ENCODE measurements at places on chromosomes 6 and 20.

DNA sequence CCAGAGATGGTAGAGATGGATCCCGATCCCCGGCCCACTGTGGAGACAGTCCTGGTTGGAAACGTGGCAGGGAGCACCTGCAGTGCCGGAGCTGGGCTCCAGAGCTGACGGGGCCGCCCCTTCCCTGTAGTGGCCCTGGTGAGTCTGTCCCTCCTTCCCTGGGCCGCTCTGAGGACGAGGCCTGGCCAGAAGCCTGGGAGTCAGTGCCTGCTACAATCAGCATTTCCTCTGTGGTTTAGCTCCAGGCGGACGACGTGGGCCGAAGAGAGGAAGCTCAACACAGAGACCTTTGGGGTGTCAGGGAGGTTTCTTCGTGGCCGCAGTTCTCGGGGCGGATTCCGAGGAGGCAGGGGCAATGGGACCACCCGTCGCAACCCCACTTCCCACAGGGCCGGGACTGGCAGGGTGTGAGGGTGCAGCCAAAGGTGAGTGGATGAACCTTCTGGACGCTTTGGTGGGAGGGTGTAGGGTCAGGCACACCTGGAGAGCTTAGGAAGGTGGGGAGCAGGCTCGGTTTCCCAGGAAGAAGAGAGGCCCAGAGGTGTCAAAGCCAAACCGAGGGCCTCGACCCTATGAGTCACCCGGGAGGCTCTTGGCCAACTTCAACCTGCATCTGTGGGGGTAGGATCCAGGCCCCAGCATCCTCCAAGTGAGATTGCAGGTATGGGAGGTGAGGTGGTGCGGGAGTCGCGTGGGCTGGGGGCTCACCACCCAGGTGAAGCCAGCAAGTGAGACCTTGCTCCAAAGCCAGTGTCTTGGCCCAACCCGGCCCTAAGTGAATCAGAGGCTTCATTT, 9.9 kb downstream of the PSMA7 start:
- no peak for DNase-seq

GRCh38 chr6:75306064-75306463, 21.5 kb upstream of the TMEM30A start:
- no peak for DNase-seq

DNA sequence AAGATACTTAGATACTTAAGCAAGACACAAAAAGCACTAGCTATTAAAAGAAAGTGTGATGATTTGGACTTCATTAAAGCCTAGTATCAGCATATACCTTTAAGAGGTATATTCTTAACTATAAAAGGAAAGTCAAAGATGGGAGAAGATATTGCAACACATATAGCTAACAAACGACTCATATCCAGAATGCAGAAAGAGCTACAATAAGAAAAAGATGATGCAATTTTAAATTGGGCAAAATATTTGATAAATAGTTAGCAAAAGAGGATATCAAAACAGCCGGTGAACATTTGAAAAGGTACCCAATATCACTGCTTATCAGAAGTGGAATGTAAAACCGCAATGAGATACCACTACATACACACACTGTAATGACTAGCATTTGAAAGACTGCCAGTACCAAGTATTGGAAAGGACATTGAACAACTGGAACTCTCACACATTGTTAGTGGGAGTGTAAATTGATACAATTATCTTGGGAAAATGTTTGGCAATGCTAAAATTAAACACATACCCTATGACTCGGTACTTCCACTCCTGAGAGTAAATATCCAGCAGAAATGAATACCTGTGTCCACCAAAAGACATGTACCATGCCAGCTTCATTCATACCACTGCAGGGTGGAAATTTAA, 25.7 kb downstream of the MUC22 start:
- DNase-seq: no peak

DNA sequence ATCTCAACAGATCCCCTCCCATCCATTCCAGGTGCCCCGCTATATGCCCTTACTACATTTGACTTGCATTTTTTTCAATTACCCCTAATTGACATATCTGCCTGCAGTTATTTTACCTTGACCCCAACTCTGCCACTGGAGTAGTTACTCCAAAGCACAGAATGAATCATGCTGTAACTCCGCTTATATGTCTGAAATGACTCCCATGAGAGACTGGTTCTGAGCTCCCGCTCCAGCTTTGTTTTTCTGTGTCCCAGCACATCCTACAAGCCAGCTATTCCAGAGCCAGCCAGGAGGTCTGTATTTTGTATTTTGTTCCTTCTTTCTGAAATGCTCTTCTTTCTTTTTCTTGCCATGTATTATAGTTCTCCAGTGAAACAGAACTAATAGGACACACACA, 10.9 kb upstream of the NOX3 start:
- no peak for DNase-seq

- no peak for DNase-seq
These were observed 87.1 kb downstream of the CEBPB start for GRCh38 chr20:50277460-50278376.

DNA sequence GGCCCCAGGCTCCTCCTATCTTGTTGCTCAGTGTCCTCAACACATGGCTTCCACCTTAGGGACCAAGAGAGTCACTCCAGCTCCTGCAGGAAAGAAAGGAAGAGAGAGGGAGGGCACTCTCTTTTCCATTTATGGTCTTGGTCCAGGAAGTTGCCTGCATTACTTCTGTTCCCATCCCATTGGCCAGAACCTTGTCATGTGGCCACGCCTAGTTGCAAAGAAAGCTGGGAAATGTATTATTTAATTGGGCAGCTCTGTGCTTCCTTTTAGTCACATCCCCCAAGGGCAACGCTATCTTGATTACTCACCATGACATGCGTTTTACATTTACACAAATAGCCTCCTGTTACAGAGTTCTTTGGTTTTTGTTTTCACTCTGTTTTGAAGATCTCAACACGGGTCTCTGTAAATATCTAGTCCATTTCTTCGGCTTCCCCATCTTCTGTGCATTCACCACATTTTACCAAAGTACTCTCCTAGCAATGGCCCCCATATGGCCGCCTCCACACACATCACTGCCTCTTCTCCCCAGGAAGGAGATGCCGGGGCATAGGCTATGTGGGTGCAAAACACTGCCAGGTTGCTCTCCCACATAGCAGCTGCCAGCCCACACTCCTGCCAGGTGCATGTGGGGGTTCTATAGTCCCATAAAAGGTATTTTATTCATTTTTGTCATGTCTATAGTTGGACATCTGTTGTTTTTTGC, 35.7 kb upstream of the ZMYND8 start:
- DNase-seq: no peak

DNA sequence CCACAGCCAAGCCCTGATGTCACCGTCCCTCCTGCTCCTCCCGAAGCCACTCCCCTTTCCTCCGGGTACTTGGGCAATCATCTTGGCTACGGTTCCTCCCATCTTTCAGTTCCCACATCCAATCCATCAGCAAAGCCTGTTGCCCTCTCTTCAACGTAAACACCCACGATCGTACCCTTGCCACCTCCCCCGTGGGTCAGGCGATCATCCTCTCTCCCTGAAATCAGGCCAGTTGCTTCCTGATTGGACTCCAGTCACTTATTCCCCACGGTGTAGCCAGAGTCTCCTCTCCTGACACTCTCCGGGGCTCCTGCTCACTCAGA, 44.5 kb downstream of the SULF2 start:
- no peak for DNase-seq

DNA sequence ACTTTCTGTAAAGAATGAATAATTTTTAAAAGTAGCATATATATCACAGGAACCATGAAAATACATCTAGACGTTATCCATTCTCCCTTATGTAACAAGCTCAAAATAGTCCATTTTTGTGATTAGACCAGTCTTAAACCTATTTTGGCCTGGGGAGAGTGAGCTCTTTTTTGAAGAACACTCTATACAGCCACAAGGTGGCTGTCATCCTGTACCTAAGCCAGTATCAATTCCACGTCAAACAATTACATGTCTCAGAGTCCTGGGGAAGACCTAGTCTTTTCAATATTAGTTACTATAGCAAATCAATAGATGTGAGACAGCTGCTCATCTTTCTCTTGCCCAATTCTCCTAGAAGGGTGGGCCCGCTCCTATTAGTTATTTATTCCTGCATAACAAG, 28.4 kb downstream of the FBXO5 start:
- no peak for DNase-seq

DNA sequence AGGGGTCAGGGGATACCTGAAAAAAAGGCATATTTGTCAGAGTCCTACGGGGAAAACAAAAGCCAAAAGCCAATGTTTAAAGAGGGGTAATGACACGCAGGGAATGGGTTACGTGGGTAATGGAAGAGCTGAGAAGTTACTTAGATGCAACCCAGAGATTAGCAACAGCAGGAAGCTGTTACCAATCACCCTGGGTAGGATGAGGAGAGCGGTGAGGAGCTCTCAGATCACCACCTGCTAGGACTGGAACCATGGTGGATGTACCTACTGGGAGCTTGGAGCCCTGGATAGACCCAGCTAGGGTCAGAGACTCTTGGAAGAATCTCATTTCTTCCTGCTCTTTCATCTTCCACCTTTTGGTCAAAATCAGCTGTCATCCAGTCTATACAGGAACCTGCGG, 51.2 kb upstream of the RNF24 start:
- DNase-seq: no peak

DNA sequence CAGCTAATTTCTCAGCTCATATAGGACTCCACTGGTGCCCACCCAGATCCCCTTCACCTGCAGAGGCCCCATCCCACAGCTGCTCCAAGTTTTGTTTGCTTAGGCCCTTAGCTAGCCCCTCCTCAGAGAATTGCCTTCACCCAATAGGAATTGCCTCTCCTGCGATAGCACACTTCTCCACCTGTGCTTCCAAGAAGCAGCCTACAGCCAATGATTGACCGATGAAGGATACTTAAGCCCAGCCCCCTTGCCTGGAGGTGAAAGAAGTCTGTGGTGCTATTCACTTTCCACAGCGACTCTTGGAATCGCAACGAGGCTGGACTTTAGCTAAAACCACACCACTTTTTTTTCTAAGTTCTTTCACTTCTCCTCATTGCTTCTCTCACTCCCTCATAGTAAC, 353.2 kb upstream of the BTBD3 start:
- DNase-seq: no peak

- no peak for DNase-seq
These were observed 860 bp downstream of the DEFB124 start for GRCh38 chr20:31474097-31474436.

DNA sequence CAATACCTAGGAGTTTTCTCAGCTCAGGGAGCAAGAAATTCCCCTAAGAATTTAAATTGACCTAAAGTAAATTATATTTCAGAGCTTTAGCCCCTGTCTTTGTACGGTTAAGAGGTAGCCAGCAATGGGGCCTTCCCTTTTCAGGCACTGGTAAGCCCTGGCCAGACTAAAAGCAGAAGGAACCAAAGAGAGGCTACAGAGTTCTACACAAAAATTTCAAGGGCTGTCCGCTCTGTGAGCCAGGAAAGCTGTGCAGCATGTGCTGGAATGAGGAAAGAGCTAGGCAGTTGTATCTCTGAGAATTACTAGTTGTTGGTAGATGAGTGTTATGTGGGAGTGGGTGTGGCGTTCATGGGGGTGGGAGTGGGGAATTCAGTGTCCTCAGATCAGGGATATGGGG, 96.3 kb upstream of the MAFB start:
- DNase-seq: no peak

GRCh38 chr20:461254-462198, 807 bp downstream of the TBC1D20 start:
- peak; percentile 48 for DNase-seq

GRCh38 chr6:64721865-64722264, 985.2 kb downstream of the EYS start:
- no peak for DNase-seq

- peak; percentile 15 for DNase-seq
These were observed 216.2 kb downstream of the RFPL4B start for GRCh38 chr6:112563368-112563767.

DNA sequence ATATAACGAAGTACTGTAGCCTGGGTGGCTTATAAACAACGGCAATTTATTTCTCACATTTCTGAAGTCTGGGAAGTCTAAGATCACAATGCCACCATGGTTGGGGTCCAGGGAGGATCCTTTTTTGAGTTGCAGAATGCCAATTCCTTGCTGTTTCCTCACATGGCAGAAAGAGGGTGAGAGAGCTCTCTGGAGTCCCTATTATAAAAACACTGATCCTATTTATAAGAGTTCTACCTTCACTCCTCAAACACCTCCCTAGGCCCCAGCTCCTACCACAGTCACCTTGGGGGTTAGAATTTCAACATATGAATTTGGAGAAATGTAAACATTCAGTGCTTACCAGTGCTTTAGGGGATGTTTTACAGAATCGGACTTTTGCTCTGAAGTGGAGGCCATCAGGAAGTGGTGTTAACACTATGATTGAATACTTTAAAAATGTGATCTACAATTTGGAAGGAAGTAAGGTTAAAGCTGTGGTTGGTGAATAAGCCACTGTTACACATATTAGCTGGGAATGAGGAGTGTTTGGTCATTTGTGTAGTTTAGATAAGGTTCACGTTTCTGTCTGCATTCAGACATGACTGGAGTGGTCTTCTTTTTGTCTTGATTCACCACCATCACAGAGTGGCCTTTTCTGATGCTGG, 79.9 kb upstream of the SPTLC3 start:
- no peak for DNase-seq

GRCh38 chr6:27814665-27815424, 97.4 kb downstream of the OR2B2 start:
- peak; percentile 95 for DNase-seq

GRCh38 chr20:45909817-45910669, 1.9 kb downstream of the PLTP start:
- DNase-seq: no peak

GRCh38 chr20:237489-237888, 10.4 kb downstream of the DEFB129 start:
- no peak for DNase-seq

DNA sequence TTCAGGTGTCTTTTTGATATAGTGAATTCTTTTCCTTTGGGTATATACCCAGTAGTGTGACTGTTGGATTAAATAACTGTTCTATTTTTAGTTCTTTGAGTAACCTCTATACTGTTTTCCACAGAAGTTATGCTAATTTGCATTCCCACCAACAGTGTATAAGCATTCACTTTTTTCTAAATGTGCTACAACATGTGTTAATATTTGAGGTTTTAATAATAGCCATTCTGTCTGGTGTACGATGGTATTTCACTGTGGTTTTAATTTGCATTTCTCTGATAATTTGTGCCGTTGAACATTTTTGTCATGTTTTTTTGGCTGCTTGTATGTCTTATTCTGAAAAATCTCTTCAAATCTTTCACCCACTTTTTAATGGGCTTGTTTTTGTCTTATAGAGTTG, 563.5 kb downstream of the GRIK2 start:
- no peak for DNase-seq

GRCh38 chr6:154847318-154847717, 114.1 kb downstream of the SCAF8 start:
- no peak for DNase-seq

- no peak for DNase-seq
These were observed 6.5 kb downstream of the MDGA1 start for GRCh38 chr6:37690964-37691735.

GRCh38 chr20:19944772-19945459, 72.2 kb upstream of the NAA20 start:
- DNase-seq: no peak

DNA sequence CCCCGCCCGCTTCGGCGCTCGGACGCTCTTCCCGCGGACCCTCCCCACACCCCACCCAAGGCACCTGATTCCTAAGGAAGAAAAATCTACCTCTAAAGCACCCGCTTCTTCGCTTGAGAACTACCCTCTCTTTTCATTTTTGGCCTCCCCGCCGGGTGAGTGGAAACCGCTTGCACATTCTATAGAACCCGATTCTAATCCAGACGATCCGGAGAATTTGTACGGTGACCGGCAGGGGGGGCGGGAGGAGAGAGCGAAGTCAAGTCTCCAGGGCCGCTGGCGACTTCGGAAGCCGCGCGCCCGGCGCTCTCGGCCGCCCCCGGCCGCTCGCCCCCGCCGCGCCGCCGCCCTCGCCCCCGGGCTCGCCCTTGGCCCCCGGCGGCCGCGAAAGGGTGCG, at the start of gene RBM24:
Gene RBM24, plus strand, starts transcription at position 262 of the 397 bp plus-strand sequence. CDS start 221 bp downstream, outside the sequence.
- DNase-seq: peak; percentile 63

Measured in muscle of arm (tissue), 14 donors.